ENCODE measurements at places on chromosomes 6 and 20. TPM values are rescaled to one million over a fixed set of nuclear protein-coding genes. Genes with fewer than 3 reads are reported as not detected.

Gene OR2J3
- not detected for total RNA-seq

GRCh38 chr6:43772681-43773049 is 2.7 kb downstream of the VEGFA start:
- H3K27ac ChIP-seq: peak overlapping the region; percentile 99
- H3K4me3 ChIP-seq: peak overlapping the region; percentile 97
- DNase-seq: peak; percentile 80
- no peaks in the 10 kb centered on the region for H3K27me3 ChIP-seq
- peaks cover 3% of the 10 kb centered on the region for H3K36me3 ChIP-seq

GRCh38 chr20:45341579-45341938 is 6.7 kb downstream of the SDC4 start:
- DNase-seq: no peak
- H3K36me3 ChIP-seq: peaks cover 13% of the 10 kb centered on the region
- H3K4me1 ChIP-seq: peaks cover 84% of the 10 kb centered on the region
- peak overlapping the region; percentile 94 for H3K27ac ChIP-seq

Gene FOXP4
- 12.2 TPM for total RNA-seq

- no peak overlapping the region for H3K27ac ChIP-seq
- H3K4me3 ChIP-seq: no peak overlapping the region
- peaks cover 23% of the 10 kb centered on the region for H3K36me3 ChIP-seq
- no peaks in the 10 kb centered on the region for H3K27me3 ChIP-seq
These were observed 21.4 kb downstream of the EIF2S2 start for GRCh38 chr20:34090645-34091044.
